ENCODE measurements at places on chromosomes 12 and 14. TPM values are rescaled to one million over a fixed set of nuclear protein-coding genes. Genes with fewer than 3 reads are reported as not detected.
A peak's percentile ranks its signal among the peaks of the same experiment; 100 is the strongest.

The CPNE6 gene
- not detected for total RNA-seq

GRCh38 chr12:27707216-27707615 lies 3.4 kb upstream of the MRPS35 start:
- no peak for DNase-seq
- no peak overlapping the region for H3K4me3 ChIP-seq
- H3K36me3 ChIP-seq, result no peaks in the 10 kb centered on the region

The ITGB7 gene
- 1.1 TPM for total RNA-seq

DNA sequence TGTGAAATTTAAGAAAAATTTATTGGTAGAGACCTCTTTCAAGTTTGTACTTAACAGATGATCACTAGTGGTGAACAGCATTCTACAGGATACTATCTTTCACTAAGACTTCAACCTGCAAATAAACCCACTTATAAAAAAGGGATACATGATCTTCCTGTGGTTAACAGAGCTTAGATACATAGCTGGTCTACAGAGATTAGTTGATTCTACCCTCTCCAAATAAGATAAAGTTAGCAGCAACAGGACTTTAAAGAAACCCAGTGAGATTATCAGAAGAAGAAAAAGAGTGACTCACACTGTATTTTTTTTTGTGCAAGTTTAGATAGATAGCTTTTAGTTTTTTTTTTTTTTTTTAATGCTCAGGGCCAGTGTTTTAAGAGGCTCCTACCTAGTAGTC lies 34.5 kb downstream of the USP44 start:
- H3K36me3 ChIP-seq, result peaks cover 39% of the 10 kb centered on the region
- H3K27me3 ChIP-seq, result no peaks in the 10 kb centered on the region
- no peak overlapping the region for H3K4me3 ChIP-seq
- H3K4me1 ChIP-seq, result no peaks in the 10 kb centered on the region

- H3K27me3 ChIP-seq, result no peaks in the 10 kb centered on the region
- H3K36me3 ChIP-seq, result no peaks in the 10 kb centered on the region
- H3K4me1 ChIP-seq, result peaks cover 68% of the 10 kb centered on the region
- peak overlapping the region; percentile 44 for H3K27ac ChIP-seq
- no peak overlapping the region for H3K4me3 ChIP-seq
- DNase-seq, result no peak
Measured at GRCh38 chr12:12505544-12506495, 56.8 kb downstream of the DUSP16 start.

GRCh38 chr12:128339631-128340030 lies 72.7 kb downstream of the TMEM132C start:
- no peaks in the 10 kb centered on the region for H3K36me3 ChIP-seq
- peaks cover 23% of the 10 kb centered on the region for H3K27me3 ChIP-seq
- H3K27ac ChIP-seq, result no peak overlapping the region
- peaks cover 6% of the 10 kb centered on the region for H3K4me1 ChIP-seq
- H3K4me3 ChIP-seq, result no peak overlapping the region
- no peak for DNase-seq

GRCh38 chr14:72822946-72823611 lies 70.8 kb downstream of the DPF3 start:
- H3K27ac ChIP-seq, result peak overlapping the region; percentile 77
- H3K4me3 ChIP-seq, result no peak overlapping the region
- H3K27me3 ChIP-seq, result no peaks in the 10 kb centered on the region
- H3K36me3 ChIP-seq, result no peaks in the 10 kb centered on the region
- DNase-seq, result peak; percentile 78

DNA sequence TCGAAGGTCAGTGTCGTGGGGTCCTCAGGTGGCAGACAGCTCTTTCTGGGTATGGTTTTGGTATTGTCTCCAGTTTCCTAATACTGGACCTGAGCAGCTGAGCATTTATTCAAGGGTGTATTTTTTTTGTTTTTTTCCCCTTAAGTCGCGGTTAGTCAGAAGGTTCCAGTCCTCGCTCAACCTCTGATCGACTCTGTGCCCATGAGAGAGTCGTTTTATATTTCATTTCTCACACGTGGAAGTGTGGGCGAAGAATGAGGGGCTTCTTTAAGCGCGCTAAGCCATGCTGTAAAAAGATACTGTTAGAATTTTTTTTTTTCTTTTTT lies 499 bp downstream of the MIPOL1 start:
- peak overlapping the region; percentile 73 for H3K4me3 ChIP-seq
- H3K36me3 ChIP-seq, result no peaks in the 10 kb centered on the region
- DNase-seq, result no peak
- H3K27me3 ChIP-seq, result no peaks in the 10 kb centered on the region

DNA sequence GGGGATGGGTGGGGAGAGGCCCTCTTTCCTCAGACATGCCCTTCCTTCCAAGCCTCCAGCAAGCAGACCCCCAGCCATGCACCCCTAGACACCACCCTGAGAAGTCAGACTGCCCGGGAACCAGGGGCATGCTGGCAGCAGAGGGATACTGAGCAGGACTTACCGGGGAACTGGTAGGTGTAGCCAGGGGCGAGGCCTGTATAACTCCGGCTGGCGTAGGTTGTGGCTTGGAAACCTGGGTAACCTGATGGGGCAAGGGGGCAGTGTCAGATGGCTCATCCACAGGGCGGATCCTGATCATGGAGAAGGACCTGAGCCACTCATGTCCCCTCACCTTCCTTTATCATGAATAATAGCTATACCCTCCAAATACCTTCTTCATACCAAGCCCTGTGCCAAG lies 15.8 kb downstream of the MSI1 start:
- H3K27ac ChIP-seq, result no peak overlapping the region
- H3K4me1 ChIP-seq, result peaks cover 4% of the 10 kb centered on the region
- DNase-seq, result no peak
- H3K27me3 ChIP-seq, result no peaks in the 10 kb centered on the region

DNA sequence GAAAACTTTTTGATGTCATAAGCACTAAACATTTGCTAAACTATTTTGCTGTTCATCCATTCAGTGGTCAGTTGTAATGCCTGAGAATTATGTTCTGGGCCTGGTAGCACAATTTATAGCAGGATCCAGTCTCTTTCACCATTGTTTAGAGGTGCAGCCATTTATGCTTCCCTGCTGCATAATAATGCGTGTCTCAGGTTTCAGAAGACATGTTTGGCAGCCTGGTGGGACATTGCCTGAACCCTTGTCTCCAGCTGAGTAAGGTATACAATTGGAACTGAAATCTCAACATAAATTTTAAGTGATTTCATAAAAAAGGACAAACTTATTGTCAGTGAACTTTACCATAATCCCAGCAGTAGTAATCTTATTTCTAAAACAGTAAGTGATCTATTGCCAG lies 94.8 kb downstream of the POLR3B start:
- H3K36me3 ChIP-seq, result no peaks in the 10 kb centered on the region
- H3K4me1 ChIP-seq, result no peaks in the 10 kb centered on the region
- H3K27ac ChIP-seq, result no peak overlapping the region
- no peaks in the 10 kb centered on the region for H3K27me3 ChIP-seq
- DNase-seq, result no peak

The PDZRN4 gene
- total RNA-seq, result 0.28 TPM

The NOC4L gene
- total RNA-seq, result 13.8 TPM

The GCH1 gene
- 1.0 TPM for total RNA-seq

DNA sequence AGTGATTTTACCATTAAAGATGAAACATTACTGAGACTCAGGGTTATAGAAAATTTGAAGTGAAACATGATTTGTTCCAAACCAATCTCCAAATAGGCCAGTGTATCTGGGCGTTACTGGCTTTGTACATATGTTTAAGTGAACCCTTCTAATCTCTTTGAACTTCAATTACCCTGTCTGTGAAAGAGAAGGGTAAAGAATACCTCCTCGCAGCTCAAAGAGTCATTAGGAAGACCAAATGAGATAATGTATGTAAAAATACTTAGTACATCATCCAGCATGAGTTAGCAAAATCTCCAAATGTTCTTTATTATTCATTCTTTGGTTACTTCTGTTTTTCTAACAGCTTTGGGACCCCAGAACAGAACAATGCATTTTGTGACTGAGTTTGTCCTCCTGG lies at the start of gene OR11H6:
Gene OR11H6, plus strand, starts transcription at position 301 of the 400 bp plus-strand sequence. Its CDS starts 0 bp downstream, at position 301.
- H3K36me3 ChIP-seq, result no peaks in the 10 kb centered on the region
- DNase-seq, result no peak
- no peaks in the 10 kb centered on the region for H3K4me1 ChIP-seq
- H3K27ac ChIP-seq, result no peak within 1 kb of the TSS
- no peak within 1 kb of the TSS for H3K4me3 ChIP-seq

- no peak overlapping the region for H3K27ac ChIP-seq
- DNase-seq, result no peak
- no peak overlapping the region for H3K4me3 ChIP-seq
- no peaks in the 10 kb centered on the region for H3K36me3 ChIP-seq
Measured at GRCh38 chr14:71947947-71948500, 15.8 kb downstream of the RGS6 start.

DNA sequence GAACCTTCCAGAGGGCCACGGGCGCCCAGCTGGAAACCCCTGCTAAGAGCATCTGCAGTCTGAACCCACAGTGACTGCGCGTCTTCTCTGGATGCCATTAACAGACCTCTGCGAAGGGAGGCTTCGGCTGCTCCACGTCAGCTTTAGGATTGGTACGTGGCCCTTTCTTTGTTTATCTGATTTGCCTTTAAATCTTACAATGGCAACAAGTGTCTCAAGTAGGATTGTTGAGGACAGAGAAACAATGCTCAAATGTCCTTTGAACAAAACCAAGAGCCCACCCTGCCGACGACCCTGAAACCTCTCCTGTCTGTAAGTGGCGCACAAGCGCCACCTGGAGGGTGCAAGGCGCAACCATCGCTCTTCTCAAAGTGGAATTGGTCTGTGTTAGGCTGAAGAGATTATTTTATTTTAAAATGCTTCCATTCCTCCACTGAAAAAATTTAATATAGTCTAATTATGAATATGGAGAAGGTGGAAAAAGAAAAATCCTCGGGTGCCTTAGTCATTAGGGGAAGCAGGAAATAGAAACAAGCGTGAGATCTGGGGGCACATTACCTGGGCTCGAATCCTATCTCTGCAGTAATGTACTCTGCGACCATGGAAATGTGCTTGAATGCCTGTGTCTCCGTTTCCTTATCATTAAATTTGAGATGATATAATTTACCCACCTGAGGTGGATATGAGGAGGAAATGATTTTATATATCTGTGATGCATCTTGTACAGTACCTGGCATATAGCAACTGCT lies 82.6 kb upstream of the PTPRB start:
- peak; percentile 54 for DNase-seq
- no peaks in the 10 kb centered on the region for H3K27me3 ChIP-seq
- no peaks in the 10 kb centered on the region for H3K36me3 ChIP-seq

DNA sequence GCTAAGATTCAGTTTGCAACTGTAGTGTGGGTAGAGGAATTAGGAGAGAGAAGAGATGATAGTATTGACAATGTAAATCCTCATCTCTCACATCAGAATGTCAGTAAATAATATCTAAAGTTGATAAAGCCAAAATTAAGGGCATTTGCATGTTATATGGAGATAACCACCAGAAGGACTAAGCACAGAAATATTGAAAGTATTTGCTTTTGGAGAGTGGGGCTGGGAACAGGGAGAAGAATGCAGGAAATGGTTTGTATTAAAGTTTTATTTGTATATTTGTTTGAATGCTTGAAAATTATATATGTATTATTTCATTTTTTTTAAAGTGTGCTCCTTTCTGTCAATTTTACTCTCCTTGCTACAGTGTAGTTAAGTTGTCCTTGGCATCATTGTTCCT lies 491.4 kb downstream of the APAF1 start:
- no peaks in the 10 kb centered on the region for H3K36me3 ChIP-seq
- H3K4me1 ChIP-seq, result no peaks in the 10 kb centered on the region
- H3K4me3 ChIP-seq, result no peak overlapping the region
- no peak overlapping the region for H3K27ac ChIP-seq
- no peaks in the 10 kb centered on the region for H3K27me3 ChIP-seq

DNA sequence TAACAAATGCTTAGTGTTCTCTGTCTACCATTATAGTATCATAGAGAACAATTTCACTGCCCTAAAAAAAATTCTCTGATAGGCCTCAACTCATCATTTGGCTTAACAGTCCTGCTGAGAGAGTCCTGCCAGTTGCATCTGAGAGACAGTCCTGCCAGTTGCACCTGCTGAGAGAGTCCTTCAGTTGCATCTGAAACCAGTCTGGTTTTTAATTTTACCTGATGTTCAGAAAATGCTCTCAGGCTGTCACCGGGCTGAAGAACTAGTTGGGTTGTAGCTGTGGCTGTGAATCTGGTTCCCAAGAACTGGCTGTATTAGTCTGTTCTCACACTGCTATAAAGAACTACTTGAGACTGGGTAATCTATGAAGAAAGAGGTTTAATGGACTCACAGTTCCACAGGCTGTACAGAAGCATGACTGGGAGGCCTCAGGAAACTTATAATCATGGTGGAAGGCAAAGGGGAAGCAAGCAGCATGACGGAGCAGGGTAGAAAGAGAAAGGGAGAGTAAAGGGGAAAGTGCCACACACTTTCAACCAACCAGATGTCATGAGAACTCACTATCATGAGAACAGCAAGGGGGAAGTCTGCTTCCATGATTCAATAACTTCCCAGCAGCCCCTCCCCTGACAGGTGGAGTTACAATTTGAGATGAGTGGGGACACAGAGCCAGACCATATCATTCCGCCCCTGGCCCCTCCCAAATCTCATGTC lies 51.6 kb downstream of the PRKCH start:
- H3K27ac ChIP-seq, result no peak overlapping the region
- no peak for DNase-seq
- H3K4me3 ChIP-seq, result no peak overlapping the region
- peaks cover 19% of the 10 kb centered on the region for H3K4me1 ChIP-seq
- H3K27me3 ChIP-seq, result no peaks in the 10 kb centered on the region

All from heart right ventricle (tissue), 16 donors.